Eye (tissue), 1 donor: ENCODE measurements at places on chromosomes 6 and 20.

DNA sequence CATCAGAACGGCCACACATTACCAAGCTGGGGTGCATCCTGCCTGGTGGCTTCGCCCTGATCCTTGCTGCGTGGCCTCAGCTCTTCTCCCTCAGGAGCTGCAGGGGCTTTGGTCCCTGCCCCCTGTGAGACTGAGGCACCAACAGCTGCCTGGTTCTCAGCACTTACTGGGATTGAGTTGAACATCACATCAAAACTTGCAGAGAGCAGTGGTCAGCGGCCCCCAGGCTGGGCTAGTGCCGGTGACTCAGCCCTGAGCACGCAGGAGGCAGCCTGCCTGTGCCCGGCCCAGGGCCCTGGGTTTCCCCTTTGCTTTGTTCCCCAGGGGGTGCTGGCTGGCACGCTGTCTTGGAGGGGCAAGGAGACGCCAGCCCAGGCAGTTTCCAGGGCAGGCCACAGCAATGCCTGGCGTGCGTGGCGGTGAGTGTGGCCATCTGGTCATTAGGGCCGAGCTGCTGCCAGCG is 63.3 kb downstream of the DLL1 start:
- DNase-seq, result no peak

DNA sequence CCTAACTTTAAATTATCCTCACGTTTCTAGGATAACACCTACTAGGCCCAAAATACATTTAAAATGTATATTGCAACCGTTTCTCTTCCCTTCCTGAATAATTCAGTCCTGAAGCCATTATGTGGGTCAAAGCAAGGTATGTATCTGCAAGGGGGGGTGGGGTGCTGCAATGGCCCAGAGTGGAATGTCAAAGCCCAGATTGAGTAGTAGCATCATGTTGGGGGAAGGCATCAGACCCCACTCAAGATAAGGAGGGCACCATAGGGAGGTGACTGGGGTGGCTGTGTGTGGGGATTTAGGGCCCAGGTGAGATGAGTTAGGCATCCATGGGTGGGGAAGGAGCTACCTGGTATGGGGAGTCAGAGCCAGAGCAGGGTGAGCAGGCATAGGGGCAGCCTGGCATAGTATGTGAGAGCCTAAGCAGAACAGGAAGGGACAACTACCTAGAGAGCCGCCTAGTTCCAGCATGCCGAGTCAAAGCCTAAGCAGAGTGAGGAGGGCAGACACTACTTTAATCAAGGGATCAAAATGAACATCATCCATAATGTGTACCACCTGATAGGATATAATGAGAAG is 48.2 kb downstream of the ZNF292 start:
- no peak for DNase-seq

DNA sequence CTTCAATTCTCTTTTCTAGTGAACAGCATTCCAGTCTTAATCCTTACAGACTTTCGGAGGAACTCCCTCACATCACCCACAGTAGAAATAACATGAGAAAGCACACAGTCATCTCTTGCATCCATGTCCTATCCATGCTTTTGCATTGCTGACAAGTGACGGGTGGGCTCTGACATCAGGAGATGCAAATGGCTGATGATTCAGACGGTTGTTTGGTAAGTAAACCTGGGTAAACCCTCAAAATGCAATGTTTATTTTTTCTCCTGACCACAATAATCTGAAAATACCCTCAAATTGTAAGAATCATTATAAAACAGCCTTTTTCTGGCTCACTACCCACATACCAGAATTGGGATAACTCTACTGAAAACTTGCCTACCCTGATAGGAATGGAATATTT is 792.0 kb downstream of the MAFB start:
- DNase-seq, result no peak

DNA sequence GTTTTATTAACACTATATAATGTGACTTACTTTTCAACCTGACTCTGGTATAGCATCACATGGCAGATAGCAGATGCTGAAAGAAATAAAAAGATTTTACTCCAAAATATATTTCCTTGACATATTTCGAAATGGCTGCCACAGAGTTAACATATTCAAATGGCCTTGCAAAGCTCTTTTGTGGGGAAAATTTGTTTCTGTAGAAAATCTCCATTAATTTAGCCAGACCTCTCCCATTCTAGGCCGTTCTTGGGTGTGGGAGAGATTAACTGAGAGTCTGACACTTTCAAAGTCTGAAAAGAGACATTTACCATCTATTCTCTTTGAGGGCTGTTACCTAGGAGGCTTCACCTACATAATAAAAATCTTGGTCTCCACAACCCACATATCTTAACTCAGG is 217.2 kb downstream of the OTOR start:
- no peak for DNase-seq

DNA sequence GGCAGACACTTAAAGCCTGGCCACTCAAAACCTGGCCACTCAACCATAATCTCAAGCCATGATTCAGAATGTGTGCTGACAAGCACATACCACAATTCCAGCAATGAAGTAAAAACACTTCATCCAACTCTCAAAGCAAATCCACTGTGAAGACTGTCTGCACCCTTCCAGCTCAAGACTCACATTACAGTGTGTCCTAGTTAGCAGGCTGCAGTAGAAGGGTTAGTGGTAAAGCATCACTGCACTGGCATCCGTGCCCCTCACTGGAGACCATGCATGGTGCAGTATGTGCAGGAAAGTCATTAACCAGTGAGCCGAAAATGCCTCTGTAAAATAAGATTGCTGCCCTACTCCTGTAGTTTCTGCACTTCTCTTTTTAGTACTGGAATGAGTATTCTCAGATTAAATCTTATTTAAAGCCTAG is 43.4 kb downstream of the SLC23A2 start:
- DNase-seq, result no peak

- no peak for DNase-seq
These were observed 33.0 kb downstream of the GJA10 start for GRCh38 chr6:89927264-89927663.

DNA sequence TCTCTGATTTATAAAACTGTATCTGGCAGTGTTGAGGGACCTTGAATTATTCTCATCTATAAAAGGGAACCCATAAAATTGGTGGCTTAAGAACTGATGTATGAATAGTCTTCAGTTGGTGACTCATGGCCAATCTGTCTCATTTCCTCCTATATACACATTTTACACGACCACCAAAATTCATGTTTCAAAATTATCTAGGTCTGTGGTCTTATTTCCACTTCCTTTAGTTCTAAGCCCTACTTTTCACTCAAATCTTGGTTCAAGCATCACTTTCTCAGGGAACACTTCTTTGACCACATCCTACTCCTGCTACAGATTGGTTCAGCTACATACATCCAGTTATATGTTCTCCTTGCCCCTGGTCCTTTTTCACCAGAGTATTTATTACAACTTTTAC is 18.6 kb upstream of the ENPP1 start:
- no peak for DNase-seq

DNA sequence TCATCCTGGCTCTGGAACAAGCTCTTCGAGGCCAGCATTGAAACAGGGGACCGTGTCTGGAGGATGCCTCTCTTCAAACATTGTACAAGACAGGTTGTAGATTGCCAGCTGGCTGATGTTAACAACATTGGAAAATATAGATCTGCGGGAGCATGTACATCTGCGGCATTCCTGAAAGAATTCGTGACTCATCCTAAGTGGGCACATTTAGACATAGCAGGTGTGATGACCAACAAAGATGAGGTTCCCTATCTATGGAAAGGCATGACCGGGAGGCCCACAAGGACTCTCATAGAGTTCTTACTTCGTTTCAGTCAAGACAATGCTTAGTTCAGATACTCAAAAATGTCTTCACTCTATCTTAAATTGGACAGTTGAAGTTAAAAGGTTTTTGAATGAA is 3.6 kb upstream of the CDKN1A start:
- DNase-seq, result no peak

- no peak for DNase-seq
These were observed 7.8 kb upstream of the C2 start for GRCh38 chr6:31919624-31920303.

- peak; percentile 17 for DNase-seq
These were observed 25.3 kb upstream of the TOP1 start for GRCh38 chr20:41003143-41003935.

- DNase-seq, result no peak
These were observed 16.9 kb downstream of the SYTL3 start for GRCh38 chr6:158666628-158667359.

DNA sequence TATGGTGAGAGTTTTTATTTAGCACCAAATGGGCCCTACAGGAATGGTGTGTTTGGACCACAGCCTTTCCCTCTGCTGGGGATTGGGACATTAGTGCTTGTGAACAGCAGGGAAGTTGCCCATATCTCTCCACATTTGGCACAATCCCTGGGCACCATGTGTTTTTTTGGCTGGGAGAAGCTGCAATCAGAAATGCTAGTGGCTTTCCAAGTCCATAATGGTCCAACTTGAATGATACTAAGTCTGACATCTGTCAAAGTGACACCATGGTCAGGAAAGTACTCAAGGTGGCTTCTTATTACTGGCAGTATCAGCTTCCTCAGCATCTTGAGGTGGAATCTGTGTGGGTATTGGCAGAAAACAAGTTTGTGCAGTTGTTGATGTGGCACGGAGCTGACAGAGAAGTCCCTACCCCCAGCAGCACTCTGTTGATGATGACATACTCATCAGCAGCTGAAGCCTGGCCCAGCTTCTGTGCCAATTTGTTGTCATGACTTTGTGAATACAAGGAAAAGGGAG is 53.0 kb downstream of the SASH1 start:
- no peak for DNase-seq

DNA sequence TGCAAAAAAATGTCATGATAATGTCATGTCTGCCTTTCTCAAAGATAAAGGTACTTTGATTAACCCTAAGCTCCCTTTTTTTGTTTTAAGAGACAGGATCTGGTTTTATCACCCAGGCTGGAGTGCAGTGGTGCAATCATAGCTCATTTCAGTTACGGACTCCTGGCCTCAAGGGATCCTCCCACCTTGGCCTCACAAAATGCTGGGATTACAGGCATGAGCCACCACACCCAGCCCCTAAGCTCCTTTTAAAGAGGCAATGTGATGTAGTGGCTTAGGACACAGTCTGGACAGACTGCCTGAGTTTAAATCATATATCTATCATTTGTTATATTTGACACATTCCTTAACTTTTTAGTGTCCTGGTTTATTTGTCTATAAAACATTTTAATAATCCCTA is 77.0 kb downstream of the FLRT3 start:
- no peak for DNase-seq

DNA sequence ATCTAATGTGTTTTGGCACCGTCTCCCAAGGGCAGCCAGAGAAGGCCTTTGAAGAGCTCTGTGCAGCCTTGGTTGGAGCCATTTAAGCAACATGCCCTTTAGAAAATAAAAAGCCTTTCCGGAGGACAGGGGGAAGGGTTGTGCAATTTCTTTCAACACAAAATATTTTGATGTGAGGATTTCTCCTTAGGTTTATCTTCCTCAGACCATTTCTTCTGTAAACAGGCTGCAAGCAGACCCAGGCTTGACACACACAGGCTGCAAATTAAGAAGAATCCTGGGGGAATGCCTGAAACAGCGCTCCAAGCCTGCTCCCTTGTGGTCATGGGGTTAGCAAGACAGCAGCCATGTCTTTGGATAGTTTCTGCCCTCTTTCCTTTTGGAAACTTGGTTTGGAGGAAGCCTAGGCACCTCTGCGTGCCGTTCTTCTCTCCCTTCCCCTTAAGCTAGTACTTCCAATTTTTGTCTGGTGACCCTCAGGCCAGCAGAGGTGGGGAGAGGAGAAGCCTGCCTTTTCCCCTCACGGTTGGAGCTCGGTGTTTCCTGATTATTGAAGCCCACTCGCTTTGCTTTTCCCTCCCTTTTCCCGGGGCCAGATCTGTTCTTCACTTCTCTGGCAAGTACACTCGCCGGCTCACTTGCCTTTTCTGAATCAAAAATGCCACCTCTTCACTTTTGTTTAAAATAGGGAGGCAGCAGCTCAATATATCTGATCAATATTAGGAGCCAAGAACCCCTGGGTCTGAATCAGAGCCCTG is 39.6 kb upstream of the NOX3 start:
- peak; percentile 54 for DNase-seq

- no peak for DNase-seq
These were observed 104.6 kb downstream of the EPB41L2 start for GRCh38 chr6:130958468-130958867.

- DNase-seq, result no peak
These were observed 35.0 kb upstream of the ID1 start for GRCh38 chr20:31570021-31570463.

DNA sequence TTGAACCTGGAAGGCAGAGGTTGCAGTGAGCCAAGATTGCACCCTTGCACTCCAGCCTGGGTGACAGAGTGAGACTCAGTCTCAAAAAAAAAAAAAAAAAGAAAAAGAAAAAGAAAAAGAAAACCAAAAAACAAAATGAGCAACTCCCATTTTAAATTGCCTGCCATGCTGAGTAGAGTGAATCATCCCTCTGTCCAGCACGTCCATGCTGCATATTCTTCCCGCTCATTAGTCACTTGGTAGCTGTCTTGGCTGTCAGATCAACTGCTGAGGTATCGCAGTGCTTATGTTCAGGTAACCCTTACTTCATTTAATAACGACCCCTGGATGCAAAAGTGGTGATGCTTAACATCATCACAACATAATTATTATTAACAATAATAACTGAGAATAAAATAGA is 72.6 kb upstream of the RNF24 start:
- no peak for DNase-seq

- no peak for DNase-seq
These were observed 51.4 kb upstream of the BLCAP start for GRCh38 chr20:37579106-37579505.

DNA sequence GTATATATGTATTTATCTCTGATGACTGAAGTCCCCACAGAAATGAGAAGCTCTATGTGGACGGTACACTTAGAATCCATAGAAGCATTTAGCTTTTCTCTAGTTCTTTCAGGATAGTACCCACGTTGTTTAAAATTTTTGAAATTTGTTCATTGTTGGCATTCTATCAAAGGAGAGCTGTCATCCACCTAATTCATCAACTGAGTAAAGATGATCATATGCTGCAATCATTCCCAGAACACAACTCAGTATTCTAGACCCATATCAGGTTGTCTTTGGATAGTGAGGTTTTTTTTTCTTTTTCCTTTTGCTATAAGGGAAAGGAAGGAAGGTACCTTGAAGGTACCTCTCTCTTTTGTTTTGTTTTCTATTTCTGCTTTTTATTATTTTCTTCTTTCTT is 9.3 kb downstream of the SERAC1 start:
- DNase-seq, result no peak

DNA sequence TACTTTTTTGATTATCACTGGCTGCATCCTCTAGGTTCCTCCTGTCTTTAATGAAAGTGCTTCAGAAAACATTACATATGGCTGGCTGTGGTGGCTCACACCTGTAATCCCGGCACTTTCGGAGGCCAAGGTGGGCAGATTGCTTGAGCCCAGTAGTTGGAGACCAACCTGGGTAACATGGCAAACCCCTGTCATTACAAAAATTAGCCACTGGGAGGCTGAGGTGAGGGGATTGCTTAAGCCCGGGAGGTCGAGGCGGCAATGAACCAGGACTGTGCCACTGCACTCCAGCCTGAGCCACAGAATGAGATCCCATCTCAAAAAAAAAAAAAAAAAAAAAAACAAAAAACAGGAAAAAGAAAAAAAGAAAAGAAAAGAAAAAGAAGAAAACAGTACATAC is 35.3 kb downstream of the BEND3 start:
- DNase-seq, result no peak

- DNase-seq, result no peak
These were observed 102.4 kb downstream of the ARID1B start for GRCh38 chr6:156879591-156879990.
